ENCODE measurements at places on chromosomes 7 and 10.

DNA sequence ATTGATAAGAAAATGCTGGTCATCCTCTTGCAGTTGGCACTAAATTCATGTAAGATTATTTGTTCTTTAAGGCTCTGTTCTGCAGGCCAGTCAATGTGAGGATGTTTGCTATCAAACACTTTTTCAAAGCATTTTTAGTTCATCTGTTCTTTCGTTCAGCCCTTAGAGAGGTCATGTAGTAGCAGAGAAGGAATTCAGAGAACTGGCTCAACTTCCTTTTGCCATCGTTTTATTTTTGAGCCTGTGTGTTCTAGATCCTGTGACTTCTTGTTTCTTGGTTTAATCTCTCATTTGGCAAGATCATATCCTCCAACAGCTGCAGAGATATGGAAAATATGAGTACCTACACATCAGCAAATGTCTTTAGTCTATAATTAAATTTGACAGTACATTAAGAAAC, 184.3 kb downstream of the NRP1 start:
- no peak for DNase-seq

GRCh38 chr10:129910861-129911260, 53.2 kb downstream of the EBF3 start:
- no peak for DNase-seq

DNA sequence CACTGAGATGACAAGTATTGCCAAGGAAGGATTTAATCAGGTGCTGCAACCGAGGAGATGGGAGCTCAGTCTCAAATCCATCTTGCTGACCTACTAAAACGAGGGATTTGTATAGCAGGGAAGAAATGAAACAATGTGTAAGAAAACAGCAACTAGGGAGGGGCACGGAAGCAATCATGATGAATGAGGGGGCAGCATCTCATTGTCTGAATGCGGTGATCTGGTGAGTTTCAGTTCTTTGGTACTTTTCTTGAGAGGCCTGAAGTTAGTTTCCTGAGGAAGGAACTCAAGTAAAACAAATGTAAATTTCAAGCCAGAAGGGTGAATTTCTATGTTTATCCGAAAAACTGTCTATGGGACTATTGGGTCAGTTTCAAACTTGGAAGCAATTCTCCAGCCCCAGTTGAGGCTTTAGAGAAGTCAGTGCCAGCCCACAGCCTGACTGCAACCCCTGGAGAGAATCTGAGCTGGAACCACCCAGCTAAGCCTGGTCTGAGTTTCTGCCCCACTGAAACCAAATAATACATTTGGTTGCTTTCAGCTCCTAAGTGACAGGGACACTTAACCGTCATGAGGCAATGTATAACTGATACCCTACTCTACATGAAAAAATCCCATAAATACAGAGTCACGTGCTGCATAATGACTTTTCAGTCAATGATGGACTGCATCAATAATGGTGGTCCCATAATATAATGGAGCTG, 45.8 kb upstream of the TNS3 start:
- no peak for DNase-seq

GRCh38 chr10:89479771-89480446, 55.5 kb downstream of the SLC16A12 start:
- no peak for DNase-seq

DNA sequence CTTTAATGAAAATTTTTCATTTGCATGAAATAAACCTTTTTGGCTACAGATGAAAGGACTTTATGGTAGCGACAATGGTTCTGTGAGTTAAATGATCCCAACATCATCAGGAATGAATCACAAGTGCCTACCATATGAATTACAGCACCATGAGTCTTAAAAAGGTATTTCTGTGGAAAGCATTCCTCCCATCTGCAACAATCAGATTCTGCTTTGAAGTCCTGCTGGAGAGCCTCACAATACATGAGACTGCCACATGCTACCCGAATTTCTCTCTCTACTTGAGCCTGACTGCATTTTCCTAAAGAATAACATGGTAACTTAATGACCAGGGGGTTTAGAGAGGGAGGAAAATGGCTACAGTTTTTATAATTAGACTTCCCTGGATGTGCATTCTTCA, 190.3 kb downstream of the TWIST1 start:
- no peak for DNase-seq

GRCh38 chr10:79230328-79230830, 116.9 kb upstream of the PPIF start:
- DNase-seq: no peak

GRCh38 chr10:36491926-36492325, 633.5 kb upstream of the ANKRD30A start:
- DNase-seq: no peak

DNA sequence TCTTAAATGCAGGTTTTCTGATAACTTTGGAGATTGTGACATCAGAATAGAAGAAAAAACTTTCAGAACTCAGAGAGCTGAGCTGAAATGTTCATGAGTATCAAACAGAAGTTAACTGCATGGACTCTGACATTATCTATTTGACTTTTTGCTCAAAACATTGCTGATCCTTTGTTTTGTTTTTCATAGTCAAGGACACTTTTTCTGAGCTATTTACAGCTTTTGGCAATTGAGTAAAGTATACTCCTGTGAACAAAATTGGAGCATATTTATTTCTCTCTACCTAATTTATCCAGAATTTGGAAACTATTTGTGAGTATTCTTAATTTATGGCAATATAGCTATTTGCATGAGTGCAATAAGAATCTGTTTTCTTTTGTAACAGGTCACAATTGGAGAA, 11.1 kb downstream of the KCP start:
- DNase-seq: no peak

GRCh38 chr7:2689343-2689847, 1.4 kb downstream of the AMZ1 start:
- DNase-seq: no peak

- no peak for DNase-seq
Observed at GRCh38 chr10:29022513-29022912, 266.4 kb upstream of the LYZL1 start.
